ENCODE measurements at places on chromosomes 6 and 20. TPM values are rescaled to one million over a fixed set of nuclear protein-coding genes. Genes with fewer than 3 reads are reported as not detected.
A peak's percentile ranks its signal among the peaks of the same experiment; 100 is the strongest.

The NOP56 gene
- total RNA-seq = 142 TPM

GRCh38 chr20:62800314-62801259, 4.0 kb upstream of the OGFR start:
- peaks cover 23% of the 10 kb centered on the region for H3K4me1 ChIP-seq
- no peaks in the 10 kb centered on the region for H3K27me3 ChIP-seq
- H3K36me3 ChIP-seq = peaks cover 22% of the 10 kb centered on the region
- no peak overlapping the region for H3K27ac ChIP-seq
- no peak for DNase-seq

GRCh38 chr6:33935439-33936080, 131.8 kb upstream of the MLN start:
- DNase-seq = no peak
- H3K36me3 ChIP-seq = no peaks in the 10 kb centered on the region
- H3K27me3 ChIP-seq = peaks cover 67% of the 10 kb centered on the region
- H3K4me1 ChIP-seq = no peaks in the 10 kb centered on the region

The PRDM1 gene
- 0.29 TPM for total RNA-seq

The DEFB124 gene
- not detected for total RNA-seq

DNA sequence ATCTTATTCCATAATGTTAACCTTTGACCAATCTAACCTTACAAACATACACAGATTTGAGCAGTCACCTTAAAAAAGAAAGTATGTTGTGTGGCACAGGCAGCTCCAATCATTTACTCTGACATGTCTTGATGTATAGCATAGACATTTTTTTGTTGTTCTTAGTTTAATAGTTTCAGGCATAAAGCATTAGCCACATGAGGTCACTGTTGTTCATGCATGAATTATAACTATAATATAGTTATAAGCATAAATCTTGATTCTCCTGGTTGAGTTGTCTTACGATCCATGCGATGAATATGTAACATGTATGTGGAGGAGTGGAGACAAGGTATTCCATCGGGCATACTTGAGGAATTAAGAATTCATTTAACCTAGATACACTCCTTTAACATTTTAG, 26.1 kb upstream of the NKAIN2 start:
- no peak for DNase-seq
- no peak overlapping the region for H3K27ac ChIP-seq
- H3K4me1 ChIP-seq = peaks cover 20% of the 10 kb centered on the region
- H3K36me3 ChIP-seq = no peaks in the 10 kb centered on the region
- peaks cover 10% of the 10 kb centered on the region for H3K27me3 ChIP-seq
- H3K4me3 ChIP-seq = no peak overlapping the region

GRCh38 chr6:81895511-81896185, 143.2 kb upstream of the TENT5A start:
- no peak overlapping the region for H3K27ac ChIP-seq
- no peak for DNase-seq
- H3K36me3 ChIP-seq = no peaks in the 10 kb centered on the region
- no peak overlapping the region for H3K4me3 ChIP-seq
- H3K4me1 ChIP-seq = peaks cover 26% of the 10 kb centered on the region

The PSORS1C1 gene
- total RNA-seq = 6.2 TPM

The PACSIN1 gene
- total RNA-seq = not detected

The TOX2 gene
- not detected for total RNA-seq

The PABPC1L gene
- 65.3 TPM for total RNA-seq

- H3K36me3 ChIP-seq = no peaks in the 10 kb centered on the region
- H3K27me3 ChIP-seq = peaks cover 12% of the 10 kb centered on the region
- no peak overlapping the region for H3K27ac ChIP-seq
- no peaks in the 10 kb centered on the region for H3K4me1 ChIP-seq
- no peak for DNase-seq
These were observed 11.4 kb downstream of the FAM184A start for GRCh38 chr6:119067091-119067490.

DNA sequence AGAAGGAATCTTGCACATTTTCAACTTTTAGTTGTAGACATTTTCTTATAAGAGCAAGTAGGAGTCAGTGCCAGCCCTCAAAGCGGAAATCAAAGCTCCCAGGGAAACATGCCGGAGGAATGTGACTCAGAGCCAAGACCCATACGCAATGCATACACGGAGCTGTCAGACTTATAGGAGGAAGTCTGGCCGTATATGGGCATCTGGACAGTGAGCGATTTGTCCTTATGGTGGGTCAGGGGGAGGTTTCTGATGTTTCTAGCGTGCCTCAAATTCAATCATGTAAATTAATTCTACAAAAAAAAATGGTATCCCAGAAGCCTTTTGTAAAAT, 3.6 kb upstream of the CCN2 start:
- H3K4me1 ChIP-seq = peaks cover 52% of the 10 kb centered on the region
- peak overlapping the region; percentile 46 for H3K4me3 ChIP-seq
- H3K27ac ChIP-seq = peak overlapping the region; percentile 96
- peak; percentile 91 for DNase-seq
- H3K36me3 ChIP-seq = peaks cover 9% of the 10 kb centered on the region

- no peak overlapping the region for H3K4me3 ChIP-seq
- H3K4me1 ChIP-seq = peaks cover 3% of the 10 kb centered on the region
- H3K27ac ChIP-seq = no peak overlapping the region
- no peak for DNase-seq
- H3K36me3 ChIP-seq = no peaks in the 10 kb centered on the region
These were observed 174.3 kb upstream of the ID4 start for GRCh38 chr6:19662911-19663310.

GRCh38 chr20:697826-698225, 22.2 kb upstream of the SCRT2 start:
- no peak for DNase-seq
- no peak overlapping the region for H3K27ac ChIP-seq
- H3K4me1 ChIP-seq = no peaks in the 10 kb centered on the region
- no peak overlapping the region for H3K4me3 ChIP-seq
- peaks cover 15% of the 10 kb centered on the region for H3K27me3 ChIP-seq

The HAO1 gene
- total RNA-seq = not detected

- H3K4me3 ChIP-seq = no peak overlapping the region
- H3K27ac ChIP-seq = no peak overlapping the region
- DNase-seq = no peak
- no peaks in the 10 kb centered on the region for H3K4me1 ChIP-seq
- no peaks in the 10 kb centered on the region for H3K36me3 ChIP-seq
- peaks cover 18% of the 10 kb centered on the region for H3K27me3 ChIP-seq
These were observed 133.4 kb upstream of the MYLIP start for GRCh38 chr6:15995493-15995892.

DNA sequence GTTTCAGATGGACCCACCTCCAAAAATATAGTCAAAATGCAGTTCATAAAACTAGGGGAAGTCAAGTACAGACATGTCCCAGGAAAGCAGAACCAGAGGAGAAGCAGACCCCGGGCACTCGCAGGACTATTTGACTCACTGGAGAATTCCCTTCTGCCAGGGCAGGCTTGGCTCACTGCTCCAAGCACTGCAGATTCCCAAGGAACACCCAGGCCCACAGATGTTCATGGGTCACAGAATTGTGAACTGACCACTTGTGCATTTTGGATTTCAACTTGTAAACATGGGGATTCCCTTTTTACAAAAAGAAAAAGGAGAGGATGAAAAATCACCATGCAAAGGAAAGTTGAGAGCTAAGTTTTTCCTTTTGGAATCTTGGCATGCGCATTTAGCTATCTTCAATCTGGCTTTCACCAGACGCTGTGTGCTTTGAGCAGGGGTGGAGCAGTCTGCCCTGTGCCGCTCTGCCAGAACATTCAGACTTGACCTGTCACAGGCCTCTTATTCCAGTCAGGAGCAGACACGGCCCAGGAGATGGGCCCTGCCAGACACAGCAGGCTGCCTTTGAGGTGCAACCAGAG, 237.5 kb upstream of the TAB2 start:
- H3K36me3 ChIP-seq = no peaks in the 10 kb centered on the region
- H3K27me3 ChIP-seq = no peaks in the 10 kb centered on the region
- H3K4me3 ChIP-seq = no peak overlapping the region
- no peak for DNase-seq
- H3K27ac ChIP-seq = peak overlapping the region; percentile 90

All from osteocyte (in vitro differentiated cells).